ENCODE measurements at places on chromosomes 12 and 14. TPM values are rescaled to one million over a fixed set of nuclear protein-coding genes. Genes with fewer than 3 reads are reported as not detected.

TDRD9 gene
- total RNA-seq: not detected

CIROP gene
- not detected for total RNA-seq

OR4K15 gene
- not detected for total RNA-seq

EML1 gene
- total RNA-seq: 101 TPM

ERP29 gene
- total RNA-seq: 49.8 TPM

NXPH4 gene
- 0.33 TPM for total RNA-seq

PPHLN1 gene
- total RNA-seq: 91.9 TPM

DNA sequence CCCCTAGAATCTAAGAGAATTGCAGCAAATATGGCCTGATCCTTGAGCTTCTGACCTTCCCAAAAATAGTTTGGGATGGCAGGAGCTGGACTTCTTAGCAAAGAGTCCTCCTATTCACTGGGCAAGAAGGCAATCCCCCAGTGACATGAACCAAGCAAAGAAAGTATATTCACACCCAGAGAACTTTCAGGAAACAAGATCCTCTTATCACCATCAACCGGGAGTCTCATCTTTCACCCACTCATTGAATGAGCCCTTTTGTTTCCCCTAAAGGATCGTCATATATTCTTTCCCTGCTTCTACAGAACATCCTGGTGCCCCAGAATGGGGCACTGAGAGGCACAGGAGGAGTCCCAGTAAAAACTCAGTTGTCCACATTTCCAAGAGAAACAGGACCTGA is 19.7 kb downstream of the SPTB start:
- DNase-seq: no peak

DNA sequence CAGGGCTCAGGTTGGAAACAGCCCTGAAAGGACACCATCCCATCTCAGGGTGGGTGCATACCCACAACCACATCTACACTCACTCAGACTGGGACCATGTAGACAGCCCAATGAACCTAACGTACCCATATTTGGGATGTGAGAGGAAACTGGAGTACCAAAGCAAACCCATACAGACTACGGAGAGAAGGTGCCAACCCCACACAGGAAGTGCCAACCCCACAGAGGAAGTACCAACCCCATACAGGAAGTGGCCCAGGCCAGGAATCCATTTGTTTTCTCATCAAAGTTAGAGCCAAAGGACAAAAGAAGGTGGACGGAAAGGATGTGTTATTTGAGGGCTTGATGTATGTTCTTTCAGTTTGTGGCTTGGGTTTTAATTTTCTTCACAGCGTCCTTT is 19.5 kb upstream of the SPIC start:
- DNase-seq: no peak

DNA sequence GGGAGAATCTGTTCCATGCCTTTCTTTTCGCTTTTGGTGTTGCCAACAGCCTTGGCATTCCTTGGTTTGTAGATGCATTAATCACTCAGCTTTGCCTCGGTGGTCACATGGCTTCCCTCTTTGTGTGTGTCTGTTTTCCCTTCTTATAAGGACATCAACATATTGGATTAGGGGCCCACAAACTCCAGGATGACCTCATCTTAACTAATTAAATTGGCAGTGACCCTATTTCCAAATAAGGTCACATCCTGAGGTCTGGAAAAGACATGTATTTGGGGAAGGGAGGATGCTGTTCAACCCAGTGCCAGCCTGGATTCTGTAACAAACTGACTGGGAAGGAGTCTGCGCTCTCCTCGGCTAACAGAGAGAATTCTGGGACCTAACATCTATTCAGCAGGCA is 365.7 kb upstream of the FKBP4 start:
- DNase-seq: peak; percentile 20

- no peak for DNase-seq
These were observed 1178.9 kb downstream of the BCL11B start for GRCh38 chr14:98093111-98093510.

- DNase-seq: peak; percentile 75
These were observed 6.2 kb downstream of the CMKLR1 start for GRCh38 chr12:108332791-108333382.

- no peak for DNase-seq
These were observed 156.0 kb upstream of the ARHGAP5 start for GRCh38 chr14:31920989-31921650.

DNA sequence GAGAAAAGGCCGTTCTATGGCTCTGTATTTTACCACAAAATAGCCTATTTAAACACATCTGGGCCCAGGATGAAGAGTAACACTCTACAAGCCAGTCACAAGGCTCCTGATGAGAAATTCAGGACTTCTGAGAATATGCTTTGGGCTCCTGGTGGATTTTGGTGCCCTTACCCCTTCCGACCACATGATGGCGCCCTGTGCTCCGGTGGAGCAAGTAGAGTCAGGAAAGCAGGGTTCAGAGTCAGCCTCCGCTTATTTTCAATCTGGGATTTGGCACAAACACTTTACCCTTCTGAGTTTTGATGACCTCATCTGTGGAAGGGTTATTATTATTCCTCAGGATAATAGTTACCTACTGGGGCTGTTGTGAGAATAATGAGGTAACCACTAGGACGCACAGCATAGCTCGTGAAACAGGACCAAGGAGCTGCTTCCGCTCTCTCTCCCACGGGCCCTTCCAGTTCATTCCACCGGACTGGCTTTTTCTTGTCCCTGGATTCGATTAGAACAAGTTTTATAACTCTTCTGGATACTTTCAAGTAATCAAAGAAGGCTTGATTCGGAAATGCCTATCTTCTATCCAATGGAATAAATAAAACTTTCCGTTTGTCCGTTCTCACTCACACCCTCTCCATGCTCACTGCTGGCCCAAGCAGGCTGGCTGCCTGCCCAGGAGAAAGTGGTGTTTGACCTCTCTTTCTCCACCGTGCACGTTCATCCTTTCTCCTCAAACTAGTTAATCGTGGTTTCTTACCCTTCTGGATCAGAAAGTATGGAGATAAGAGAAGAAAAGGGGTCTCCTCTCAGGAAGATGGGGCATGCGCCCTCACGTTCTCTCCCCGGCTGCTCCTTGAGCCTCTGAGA is 104.6 kb downstream of the GALC start:
- peak; percentile 46 for DNase-seq

- DNase-seq: peak; percentile 28
These were observed 91.8 kb upstream of the TMEM260 start for GRCh38 chr14:56487761-56488160.

DNA sequence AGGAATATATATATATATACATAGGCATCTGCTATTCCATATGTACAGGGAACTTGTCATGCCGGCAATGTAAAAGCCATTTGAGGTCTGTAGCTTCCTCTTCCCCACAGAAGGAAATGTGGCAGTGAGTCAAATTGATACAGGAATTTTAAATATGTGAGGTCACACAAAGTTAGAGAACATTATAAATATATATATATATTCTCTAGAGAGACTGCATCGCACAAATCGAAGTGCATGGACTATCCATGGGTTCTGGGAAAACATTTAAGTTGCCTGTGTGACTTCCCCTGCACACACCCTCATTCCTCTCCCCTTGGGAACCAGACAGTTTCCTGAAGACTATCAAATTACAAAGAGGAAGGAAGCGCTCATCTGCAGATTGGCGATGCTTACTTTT is 100.9 kb upstream of the CCDC91 start:
- peak; percentile 60 for DNase-seq

DNA sequence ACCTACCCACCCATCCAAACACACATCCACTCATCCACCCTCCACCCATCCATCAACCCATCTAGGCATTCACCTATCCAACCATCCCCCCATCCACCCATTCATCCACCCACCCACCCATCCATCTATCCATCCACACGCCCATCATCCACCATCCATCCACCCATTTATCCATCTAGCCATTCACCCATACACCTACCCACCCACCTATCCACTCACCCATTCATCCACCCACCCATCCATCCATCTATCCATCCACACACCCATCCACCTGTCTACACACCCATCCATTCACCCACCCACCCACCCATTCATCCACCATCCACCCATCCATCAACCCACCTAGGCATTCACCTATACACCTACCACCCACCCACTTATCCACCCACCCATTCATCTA is 72.6 kb upstream of the GALNT9 start:
- DNase-seq: no peak

- DNase-seq: no peak
These were observed 10.1 kb downstream of the FBXL14 start for GRCh38 chr12:1584326-1584725.

DNA sequence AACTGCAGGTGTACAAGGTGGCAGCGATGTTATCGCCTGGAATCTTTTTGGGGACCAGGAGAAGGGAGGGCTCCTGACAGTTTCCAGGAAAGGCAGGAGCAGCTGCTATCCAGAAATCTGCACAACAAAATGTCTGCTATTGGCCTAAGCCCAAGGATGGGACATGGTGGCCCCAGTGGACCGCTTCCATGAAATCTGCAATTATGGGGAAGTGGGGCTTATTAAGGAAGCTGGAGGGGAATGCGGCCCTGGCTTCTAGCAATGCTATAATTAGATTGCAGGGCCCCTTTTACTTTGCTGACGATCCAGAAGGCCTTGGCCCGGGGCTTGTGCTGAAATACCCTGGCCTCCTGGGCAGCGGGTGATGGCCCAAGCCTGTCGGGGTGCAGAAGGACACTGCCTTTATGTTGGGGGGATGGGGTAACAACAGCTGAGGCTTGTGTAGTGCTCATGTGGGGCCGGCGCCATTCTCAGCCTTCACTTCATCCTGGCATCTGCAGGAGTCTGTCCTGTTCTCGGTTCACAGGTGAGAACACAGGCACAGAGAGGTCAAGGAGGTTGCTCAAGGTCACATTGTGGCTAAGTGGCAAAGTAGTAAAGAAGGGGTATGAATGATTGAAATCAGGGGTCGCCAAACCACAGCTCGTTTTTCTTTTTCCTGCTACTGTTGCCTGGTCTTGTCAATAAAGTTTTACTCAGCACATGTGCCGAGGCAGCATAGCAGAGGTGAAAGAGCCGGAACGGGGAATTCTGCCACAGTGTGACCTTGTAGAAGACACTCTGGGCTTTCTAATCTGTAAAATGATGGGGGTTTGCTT is 153.5 kb downstream of the RBM19 start:
- DNase-seq: no peak

DNA sequence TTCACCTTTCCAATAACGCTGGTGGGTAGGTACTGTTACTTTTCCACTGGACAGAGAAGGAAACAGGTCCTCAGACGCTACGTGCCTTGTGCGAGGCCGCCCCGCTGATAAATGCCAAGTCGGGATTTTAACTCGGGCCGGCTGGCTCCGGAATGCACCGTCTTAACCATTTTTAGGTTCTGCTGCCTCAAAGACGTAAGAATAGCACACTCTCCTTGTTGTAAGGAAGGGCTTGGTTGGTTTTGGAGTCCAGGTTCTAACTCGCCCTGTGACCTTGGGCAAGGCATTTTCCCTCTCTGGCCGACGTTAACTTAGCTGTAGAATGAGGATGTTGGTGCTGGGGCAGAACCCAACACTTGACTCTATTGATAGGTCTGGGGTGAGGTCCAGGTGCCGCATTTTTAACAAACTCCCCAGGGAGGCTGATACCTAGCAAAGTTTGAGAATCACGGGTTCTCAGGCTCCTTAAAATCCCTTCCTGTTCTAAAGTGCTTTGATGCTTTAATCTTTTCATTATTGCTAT is 814 bp downstream of the ANKRD13A start:
- DNase-seq: peak; percentile 19

GRCh38 chr14:32560209-32560857 is 231.2 kb downstream of the AKAP6 start:
- DNase-seq: peak; percentile 73

DNA sequence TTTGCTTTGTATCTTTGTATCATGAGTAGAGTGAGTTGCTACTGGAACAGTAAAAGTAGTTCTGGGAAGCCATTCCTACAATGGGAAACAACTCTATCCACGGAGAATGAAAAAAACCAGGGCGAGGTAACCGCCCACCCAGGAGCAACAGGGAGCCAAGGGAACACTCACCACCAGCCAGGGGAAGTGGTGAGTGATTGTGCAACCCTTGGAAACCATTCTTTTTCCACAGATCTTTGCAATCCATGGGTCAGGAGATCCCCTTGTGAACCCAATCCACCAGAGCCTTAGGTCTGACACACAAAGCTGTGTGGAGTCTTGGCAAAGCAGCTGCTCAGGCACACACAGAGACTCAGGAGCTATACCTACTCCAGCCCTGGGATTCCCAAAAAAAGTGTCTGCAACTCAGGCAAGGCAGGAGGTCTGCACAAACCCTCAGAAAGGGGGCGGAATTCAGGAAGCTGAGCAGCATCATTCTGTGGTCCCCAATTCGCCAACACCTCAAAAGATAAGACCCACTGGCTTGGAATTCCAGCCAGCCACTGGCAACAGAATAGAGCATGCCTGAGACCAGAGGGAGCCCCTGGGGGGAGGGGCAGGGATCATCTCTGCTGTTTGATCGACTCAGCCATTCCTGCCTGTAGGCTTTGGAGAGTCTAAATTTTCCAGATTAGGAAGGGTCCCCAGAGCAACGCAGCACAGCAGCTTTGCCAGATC is 52.1 kb upstream of the PPFIA2 start:
- peak; percentile 15 for DNase-seq

DNA sequence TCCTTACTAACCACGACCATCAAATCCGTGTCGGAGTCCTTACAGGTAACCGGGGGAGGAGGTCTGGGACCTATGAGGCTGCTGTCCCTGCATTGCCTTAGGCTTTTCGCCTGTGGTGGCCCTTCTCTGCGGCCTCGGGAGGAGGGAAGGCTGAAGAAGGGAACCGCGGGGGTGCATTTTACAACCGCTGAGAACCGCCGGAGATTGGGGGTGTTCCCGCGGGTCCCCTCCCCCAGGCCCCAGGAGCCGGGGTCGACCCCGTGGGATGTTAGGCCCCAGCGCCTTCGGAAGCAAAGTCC is 549 bp downstream of the GPHN start:
- DNase-seq: no peak

GRCh38 chr12:53867216-53868012 is 71.2 kb upstream of the HOXC13 start:
- DNase-seq: peak; percentile 75

GRCh38 chr14:91405241-91405721 is 12.3 kb downstream of the CCDC88C start:
- DNase-seq: no peak

- DNase-seq: no peak
These were observed 102.8 kb upstream of the NPAS3 start for GRCh38 chr14:32835924-32836323.

DNA sequence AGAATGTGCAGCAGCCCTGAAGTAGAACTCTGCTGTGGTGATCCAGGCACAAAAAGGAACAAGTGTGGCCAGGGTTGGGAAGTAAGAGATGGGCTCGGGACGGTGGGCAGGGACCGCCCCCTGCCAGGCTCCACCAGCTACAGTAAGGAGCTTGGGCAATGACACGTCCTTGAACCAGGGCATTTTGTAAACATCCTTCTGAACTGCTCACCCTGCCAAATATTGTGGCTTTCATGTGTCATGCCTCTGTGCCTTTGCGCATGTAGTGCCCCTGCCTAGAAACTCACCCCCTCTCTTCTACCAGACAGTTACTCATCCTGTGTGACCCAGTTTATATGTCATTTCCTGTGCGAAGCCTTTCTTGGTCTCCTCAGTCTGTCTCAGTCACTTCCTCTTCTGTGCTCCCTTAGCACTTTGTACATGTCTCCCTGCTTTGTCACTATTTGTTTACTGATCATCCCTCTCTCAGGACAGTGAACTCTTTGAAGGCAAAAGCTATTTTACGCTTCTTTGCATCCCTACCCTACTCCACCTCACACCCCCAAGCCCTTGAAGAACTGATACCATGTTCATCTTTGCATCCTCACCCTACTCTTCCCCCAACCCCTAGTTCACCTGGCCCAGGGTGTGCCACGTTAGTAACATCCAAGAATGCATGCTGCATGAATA is 108.9 kb upstream of the PLEKHG7 start:
- peak; percentile 89 for DNase-seq

Data from Daoy (cell line).